Non-pigmented ciliary epithelial cell (primary cell): ENCODE measurements at places on chromosomes 2 and 18.
A peak's percentile ranks its signal among the peaks of the same experiment; 100 is the strongest.

DNA sequence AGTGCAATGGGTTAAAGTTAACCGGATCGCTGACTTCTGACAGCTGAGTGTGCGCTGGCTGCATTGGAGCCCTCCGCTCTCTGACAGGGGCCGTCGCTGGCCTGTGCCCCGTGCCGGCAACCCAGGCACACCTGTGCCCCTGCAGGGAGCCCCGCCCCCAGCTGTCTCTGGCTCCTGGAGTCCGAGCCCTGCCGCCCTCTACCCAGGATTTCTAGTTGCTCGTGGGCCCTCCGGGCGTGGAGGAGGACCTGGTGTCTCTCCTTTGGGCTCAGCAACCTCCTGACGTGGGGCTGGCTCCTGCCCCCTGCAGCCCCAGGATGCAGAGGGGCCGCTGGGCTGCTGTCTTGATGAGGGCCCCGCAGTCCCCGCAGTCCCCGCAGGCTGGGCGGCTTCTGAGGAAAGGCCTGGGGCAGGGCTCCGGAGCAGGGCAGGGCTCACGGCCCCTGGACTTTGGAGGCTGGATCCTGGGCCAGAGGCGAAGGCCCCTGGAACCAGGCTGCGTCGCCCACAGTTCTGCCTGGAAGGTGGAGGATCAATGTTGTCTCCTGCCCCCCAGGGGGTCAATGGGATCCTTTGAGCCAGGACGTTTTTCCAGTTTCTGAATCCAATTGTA is 172.8 kb downstream of the RNF144A start:
- DNase-seq: no peak

DNA sequence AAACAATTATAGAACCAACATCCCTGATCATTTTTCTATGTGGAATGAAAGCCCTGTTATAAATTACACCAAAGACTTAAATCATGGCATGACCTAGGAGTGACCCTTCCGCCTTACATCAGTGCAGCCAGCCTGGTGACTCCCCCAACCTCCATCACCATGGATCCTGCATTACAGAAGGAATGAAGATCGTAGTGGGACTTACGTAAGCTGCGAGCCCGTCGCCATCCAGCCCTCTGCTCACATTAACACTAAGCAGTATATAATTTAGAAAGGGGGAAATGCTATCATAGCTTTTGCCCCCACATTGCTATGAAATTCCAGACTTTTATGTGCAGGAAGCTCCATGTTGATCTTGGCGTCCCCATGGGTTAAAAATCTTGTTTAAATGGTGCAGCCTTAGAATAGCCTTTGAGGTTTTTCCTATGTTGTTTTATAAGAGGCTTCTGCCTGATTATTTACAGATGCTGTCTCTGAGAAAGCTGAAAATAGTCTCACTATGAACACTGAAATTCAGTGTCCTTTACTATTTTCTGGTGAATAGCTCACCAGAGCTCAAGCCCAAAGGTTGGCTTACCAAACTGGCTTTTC is 76.3 kb downstream of the COLEC12 start:
- DNase-seq: no peak

DNA sequence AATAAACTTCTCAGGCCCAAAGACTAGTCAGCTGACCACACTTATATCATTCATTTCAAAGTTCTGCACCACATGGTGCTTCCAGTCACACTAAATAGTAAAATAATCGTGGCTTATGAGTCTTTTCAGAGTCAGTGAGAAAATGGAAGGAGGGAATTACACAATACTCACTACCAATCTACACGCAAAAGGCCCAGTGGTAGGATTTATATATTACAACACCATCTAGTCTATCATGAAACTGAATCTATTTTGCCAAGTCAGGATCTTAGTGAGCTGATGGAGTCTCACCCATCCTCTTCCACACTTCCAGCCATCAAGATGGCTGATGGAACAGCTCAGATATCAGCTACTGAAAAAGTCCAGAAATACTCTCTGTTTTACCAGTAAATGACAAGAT is 21.9 kb downstream of the INO80D start:
- no peak for DNase-seq

DNA sequence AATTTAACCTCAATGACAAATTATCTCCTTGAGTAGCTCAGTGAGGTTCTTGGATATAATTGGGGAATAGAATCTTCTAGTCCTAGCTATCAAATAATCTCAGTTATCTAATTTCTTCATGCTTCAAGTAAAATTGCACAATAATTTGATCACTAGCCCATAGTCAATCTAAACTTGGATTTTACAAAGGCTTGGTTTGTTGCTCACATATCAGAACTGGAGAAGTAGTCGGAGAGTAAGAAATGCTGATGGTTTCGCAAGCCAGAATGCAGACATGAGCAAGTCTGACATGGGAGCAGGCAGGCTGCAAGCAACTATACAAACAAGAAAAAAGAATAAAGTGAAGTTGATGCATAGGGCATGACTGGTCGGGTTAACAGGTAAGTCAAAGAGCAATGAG is 11.7 kb upstream of the PDE11A start:
- no peak for DNase-seq

DNA sequence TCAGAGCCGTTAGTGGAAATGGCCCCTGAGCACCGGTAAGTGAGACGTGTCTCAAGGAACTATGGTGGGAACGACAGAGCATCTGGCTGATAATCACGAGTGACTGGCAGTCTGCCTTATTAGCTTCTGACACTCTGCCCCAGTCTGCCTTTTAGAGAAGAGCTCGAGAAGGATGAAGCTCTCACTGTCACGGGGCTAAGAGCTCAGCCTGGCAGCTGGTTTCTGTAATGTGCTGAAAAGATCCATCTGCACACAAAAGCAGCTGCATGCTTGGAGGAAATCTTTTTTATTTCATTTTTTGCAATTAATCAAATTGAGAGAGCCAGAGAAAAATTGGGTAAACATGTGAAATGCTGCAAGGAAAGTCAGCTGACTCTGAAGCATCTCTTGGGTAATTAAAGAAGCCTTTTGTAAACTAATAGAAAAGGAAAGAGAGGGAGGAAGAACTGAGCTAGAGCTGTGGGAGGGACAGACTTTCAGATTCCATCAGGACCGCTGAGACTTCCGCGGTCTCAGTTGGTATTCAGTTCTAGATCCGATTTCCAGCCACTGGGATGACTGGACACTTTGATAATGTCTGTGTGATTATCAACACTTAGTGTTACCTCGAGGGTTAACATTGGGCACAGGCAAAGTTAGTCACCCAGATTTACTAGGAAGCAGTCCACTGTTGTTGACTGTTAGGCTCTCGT is 24.4 kb downstream of the MBP start:
- peak; percentile 86 for DNase-seq
